ENCODE measurements at places on chromosomes 16 and 17.

DNA sequence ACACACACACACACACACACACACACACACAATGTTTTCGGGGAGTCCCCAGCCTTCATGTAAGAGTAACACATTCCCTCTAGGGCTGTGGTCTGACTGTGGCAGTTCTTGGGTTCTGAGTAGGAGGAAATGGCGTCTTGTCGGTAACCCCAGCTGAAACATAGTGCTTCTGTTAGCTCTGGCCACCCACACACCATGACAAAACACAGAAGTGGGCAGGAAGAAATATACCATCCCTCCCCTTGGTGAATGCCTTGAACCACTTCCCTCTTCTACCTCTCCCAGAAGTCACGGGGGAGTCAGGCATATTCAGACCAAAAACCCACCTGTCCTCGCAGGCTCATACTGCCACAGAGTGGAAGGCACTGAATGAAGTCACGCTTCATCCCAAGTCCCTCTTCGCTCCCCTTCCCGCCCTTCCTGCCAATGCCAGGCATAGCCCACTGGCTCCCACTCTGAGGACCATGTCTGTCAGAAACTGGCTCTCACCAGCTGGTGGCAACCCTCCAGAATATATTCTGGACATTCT, 11.5 kb downstream of the SLC35B1 start:
- DNase-seq: no peak

DNA sequence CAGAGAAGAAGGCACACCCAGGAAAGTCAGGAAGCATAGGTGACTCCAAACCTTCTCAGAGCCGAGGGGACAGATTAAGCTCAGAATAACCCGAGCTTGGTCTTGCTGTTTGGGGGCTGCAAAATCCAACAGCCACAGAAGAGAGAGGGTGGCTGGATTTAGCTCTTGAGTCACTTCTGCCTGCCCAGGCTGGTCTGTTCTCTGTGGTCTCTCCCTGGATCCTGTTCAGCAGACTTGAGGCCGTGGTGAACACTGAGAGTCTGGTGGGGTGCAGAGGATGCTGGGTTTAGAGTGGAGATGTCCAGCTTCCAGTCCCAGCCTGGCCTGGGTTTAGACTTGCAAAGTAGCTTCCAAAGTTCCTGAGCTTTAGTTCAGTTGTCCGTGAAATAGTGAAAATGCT, 8.8 kb downstream of the SLC26A11 start:
- DNase-seq: no peak

DNA sequence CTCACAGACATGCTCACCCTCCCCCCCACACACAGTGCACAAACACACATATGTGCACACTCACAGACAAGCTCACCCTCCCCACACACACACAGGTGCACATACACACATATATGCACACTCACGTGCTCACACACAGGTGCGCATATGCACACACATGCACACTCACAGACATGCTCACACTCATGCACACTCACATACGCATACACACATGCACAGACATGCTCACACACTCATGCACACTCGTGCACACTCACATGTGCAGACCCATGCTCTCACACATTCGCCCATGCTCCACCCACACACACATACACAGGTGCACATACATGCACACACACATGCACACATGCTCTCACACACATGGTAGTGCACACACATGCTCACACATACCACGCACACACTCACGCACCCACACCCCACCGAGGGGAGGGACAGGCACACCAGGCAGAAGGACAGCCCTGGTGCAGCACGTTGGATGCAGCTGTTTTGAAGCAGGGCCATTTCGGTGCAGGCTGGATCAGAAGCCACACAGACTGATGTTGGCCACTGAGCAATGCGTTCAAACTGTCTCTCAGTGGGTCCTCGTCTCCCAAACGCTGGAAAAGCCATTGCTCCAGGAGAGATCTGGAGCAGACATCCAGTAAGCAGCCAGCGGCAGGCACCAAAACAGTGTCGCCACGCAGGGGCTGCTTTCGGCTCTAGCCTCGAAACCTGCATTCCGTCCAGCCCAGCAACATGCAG, 86.2 kb upstream of the ZNF469 start:
- no peak for DNase-seq

DNA sequence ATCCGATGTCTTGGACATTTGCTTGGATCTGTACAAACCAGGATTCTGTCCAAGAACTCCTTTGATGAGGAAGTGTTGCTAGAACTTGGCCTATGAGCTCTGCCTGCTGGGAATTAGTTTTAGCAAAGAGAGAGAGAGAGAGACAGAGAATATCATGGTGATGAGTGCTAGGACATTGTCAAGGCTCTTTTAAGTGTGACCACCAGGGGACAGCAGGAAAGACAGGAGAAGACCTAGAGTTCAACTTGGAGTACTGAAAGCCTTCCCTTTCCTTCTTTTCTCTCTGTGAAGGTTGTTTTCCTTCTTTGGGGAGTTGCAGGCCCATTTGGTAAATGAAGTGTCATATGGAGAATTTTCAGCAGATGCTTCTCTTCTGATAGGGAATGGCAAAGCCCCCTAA, 389.2 kb upstream of the HSBP1 start:
- DNase-seq: no peak
